Activated gamma-delta T cell treated with anti-CD3 and anti-CD28 coated beads, Interleukin-2, amount 50 U/mL, for 16 hours (primary cell): ENCODE measurements at places on chromosomes 16 and 17.
A peak's percentile ranks its signal among the peaks of the same experiment; 100 is the strongest.

- peak; percentile 90 for DNase-seq
These were observed 20.6 kb upstream of the SPNS3 start for GRCh38 chr17:4412933-4413831.

- DNase-seq, result no peak
These were observed 968 bp downstream of the CEP112 start for GRCh38 chr17:66190738-66191592.

- DNase-seq, result no peak
These were observed 878 bp downstream of the DLG4 start for GRCh38 chr17:7218758-7219157.

- no peak for DNase-seq
These were observed 21.2 kb upstream of the LGALS9 start for GRCh38 chr17:27609611-27610303.

DNA sequence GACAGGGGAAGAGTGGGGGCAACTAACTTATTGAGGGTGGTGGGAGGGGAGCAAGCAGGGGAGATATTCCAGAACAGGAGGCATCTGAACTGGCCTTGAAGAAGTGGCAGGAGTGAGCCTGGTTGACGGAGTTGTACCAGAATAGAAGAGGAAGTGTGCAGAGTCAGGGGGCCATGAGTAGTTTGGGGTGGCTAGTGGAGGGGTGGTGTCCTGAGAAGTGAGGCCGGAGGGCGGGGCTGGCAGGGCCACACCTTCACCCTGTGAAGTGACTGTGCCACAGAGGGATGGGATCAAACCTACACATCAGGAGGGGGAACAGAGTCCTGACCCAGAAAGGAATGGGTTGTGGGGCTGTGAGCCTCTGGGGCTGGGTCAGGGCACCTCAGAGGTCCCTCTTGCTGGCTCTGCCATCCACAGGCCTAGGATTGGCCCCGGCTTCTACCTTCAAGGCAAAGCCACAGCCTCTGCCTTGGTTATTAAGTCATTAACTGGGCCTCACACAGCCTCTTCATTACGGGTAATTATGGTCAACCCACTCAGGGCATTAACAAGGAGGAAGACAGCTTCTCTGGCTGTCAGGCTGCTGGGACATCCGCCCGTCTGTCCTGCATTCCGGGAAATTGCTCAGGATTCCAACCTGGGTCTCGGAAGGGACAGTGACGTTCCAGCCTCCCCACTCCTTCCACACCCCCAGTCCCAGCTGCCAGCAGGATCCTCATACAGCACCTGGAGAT is 12.7 kb downstream of the SPNS2 start:
- DNase-seq, result no peak

DNA sequence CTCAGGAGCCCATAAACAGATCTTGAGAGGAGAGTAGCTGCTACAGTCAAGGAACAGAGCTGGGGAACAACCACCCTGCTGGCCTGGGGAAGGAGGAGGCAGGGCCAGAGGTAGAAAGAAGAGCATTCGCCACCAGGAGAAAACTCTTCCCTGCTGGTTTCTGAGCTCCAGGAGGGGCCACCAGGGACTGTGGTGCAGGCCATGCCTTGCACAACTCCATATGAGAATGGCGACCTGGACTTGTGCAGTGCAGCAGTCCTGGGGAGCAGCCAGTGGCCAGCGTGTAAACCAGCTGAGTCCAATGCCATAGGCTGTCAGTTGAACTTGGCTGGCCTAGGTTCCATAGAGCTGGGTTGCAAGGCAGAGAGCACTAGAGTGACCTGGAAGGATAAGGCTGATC is 11.6 kb downstream of the SLC13A2 start:
- DNase-seq, result no peak

DNA sequence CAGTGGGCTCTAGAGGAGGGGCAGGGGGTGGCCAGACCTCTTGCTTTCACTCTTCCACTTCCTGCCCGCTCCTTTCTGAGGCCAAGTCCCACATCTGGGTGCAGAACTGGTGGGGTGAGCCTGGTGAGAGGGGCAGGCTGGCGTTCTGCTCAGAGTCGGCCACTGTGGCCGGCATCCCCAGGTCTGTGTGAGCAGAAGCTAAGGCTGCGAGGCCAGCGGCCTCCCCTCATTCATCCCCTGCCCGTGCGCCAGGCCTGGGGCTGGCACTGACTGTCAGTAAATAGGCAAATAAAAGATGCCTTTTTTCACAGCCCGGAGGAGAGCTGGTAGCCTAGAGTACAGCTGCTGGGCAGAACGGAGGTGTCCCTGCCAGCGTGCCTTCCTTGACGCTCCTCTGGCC is 1.2 kb downstream of the DEF8 start:
- DNase-seq, result no peak

- DNase-seq, result no peak
These were observed 16.3 kb upstream of the MAP3K14 start for GRCh38 chr17:45332989-45333701.

DNA sequence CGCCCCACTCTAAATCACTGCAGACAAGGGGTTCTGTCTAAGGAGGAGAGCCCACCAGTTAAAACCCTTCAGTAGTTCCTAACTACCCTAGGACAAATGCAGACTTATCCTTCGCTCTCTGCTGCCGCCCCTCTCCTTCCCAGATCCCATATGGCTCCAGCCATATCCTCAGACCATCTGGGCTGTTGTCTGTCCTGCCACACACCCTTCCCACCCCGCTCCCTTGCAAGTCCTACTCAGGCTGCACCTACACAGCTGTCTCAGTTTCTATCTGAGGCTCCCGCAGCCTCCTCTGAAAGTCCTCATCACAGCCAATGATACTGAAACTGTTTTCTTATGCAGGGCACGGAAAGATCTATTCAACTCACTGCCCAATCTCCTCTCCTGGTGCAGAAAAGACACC is 720 bp upstream of the BCKDK start:
- DNase-seq, result no peak

- DNase-seq, result no peak
These were observed 27.7 kb upstream of the SLC46A1 start for GRCh38 chr17:28433721-28434120.

- no peak for DNase-seq
These were observed 147.4 kb downstream of the CDK5R1 start for GRCh38 chr17:32634167-32634566.
